ENCODE measurements at places on chromosomes 11 and 22.

DNA sequence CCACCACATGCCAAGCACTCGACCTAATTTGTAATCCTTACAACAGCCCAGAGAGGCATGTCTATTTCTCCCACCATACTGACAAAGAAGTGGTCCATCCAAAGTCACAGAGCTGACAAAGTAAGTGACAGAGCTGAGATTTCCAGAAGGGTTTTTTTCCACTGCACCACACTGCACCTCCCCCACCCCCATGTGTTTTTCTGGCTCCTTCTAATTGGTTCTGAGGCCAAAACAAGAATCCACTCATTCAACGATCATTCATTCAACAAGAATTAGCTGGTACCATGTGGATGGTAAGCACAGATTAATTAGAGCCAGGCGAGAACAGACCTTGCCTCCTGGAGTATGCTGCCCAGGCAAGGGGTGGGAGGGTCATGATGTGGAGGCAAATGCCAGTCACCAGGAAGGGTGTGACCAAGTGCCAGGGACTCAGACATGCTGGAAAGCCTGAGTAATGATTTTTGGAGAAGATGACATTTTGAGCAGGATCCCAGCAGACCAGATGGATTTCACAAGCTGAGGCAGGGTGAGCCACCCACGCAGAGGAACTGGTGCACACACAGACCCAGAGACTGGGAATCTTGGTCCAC lies 14.9 kb upstream of the PRG2 start:
- no peak for DNase-seq

DNA sequence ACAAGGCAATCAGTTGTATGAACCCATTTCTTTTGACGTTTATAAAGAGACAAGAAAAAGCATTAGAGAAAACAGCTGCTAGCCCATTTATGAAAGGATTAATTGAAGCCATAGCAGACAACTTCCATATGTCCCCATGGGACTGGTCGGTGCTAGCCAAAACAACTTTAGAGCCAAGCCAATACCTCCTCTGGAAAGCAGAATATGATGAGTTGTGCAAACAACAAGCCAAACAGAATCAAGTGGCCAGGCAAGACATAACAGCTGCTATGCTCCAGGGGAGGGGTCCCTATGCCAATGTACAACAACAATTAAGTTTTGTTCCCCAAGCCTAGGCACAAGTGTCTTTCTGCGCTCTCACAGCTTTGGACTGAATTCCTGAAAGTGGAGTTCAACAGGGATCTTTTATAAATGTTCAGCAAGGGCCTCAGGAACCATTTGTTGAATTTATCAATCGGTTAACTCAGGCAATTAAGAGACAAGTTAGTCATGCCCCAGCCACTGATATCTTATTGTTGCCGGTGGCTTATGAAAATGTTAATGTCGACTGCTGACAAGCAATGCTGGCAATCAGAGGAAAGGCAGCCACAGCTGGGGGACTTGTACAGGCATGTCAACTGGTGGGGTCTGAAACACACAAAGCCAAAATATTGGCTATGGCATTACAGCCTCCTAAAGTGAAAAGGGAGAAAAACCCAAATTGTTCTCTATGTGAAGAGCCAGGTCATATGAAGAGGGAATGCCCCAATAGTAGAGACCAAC lies 1593.1 kb upstream of the TENM4 start:
- no peak for DNase-seq

DNA sequence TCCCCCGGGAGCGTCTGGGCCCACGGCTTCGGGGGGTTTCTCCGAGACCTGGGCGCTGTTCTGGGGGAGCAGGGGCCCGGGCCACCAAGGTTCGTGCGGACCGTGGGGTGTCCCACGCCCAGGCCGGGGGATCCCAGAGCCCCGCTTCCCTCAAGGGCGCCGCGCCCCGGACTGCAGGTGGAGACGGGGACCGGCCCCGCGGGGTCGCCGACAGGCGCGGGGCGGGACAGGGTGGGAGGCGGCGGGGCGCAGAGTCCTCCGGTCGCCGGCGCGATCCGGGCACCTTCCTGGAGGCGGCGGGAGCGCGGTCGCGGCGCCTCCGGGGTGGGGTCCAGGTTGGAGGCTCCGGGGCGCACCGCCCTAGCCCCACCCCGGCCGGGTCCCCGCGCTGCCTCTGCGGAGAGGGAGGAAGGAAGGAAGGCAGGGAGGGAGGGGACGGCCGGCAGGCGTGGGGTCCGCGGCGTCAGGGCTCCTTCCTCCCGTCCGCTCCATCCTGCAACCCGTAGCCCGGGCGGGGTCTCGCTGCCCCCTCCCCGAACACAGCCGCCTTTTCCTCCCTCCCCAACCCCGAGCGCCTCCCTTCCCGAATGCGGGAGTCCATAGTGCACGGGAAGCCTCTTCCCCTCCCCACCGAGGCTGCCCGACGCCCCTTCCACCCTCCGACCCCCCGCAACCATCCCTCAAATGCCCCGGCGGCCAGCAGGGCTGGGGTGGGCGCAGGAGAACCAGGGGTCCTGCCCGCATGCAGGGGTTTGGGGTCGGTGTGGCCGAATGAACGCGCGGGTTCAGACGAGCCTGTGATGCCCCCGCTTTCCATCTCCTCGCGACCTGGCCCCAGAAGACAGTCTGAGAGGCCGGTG lies 4.3 kb upstream of the ZBED4 start:
- DNase-seq: no peak

GRCh38 chr11:65069217-65069616 lies 10.9 kb upstream of the NAALADL1 start:
- DNase-seq: no peak

- no peak for DNase-seq
Observed at GRCh38 chr11:76589964-76590950, 80.3 kb downstream of the LRRC32 start.

GRCh38 chr22:37701141-37701786 lies 4.4 kb downstream of the TRIOBP start:
- DNase-seq: no peak

DNA sequence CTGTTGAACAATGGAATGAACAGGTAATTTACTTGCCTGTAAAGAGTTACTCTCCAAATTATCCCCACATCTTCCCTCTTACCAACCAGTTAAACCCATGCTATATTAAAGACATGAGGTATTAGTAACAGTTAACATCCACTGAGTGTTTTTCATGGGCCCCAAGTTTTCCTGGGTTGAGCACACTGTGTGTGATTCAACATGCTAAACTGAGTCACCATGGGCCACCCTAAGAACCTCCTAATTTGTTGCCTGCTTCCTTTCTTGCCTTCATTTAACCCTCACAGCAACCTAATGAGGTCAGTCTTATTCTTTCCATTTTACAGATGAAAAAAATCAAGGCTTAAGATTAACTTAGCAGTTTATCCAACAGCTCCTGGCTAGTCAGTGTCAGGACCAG lies 51.0 kb downstream of the GALNT18 start:
- DNase-seq: no peak

DNA sequence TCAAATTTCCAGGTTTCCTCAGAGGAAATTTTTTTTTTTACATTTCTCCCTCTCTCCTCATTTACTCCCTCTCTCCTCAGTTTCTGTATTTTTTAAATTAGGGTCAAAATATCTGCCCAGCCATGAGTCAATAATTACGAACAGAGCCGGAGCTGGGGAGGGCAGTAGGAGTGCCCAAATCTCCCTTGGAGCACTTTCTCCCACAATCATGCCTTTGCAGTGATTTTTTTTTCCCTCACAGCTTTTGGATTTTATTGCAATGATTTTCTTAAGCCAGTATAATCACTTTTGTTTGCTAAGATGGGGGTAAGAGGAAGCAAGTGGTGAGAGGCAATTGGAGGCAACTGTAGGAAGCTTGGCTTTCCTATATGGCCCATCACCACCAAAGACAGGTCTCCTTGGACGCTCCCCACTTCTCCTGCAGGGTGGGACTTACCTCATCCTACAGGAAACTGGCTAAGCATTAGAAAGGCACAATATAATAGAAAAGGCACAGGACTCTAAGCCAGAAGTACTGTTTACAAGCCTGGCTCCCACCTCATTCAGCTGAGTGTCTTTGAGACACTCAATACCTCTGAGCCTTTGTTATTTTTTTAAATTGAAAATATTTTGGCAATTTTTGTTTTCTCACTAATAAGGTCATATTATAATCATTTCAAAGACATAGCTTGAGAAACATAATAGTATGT lies 192.6 kb upstream of the PITPNB start:
- no peak for DNase-seq

- DNase-seq: no peak
Observed at GRCh38 chr22:39498368-39498767, 3.7 kb upstream of the MIEF1 start.
